Stimulated activated CD4-positive, alpha-beta T cell treated with anti-CD3 and anti-CD28 coated beads, Interleukin-1b, Interleukin-23, amount 100 ng/mL, for 24 hours (primary cell): ENCODE measurements at places on chromosomes 7 and 10.

- no peak for DNase-seq
Measured at GRCh38 chr10:98349508-98349922, 65.5 kb downstream of the PYROXD2 start.

GRCh38 chr10:73289958-73290357 lies 37.5 kb upstream of the MRPS16 start:
- no peak for DNase-seq

DNA sequence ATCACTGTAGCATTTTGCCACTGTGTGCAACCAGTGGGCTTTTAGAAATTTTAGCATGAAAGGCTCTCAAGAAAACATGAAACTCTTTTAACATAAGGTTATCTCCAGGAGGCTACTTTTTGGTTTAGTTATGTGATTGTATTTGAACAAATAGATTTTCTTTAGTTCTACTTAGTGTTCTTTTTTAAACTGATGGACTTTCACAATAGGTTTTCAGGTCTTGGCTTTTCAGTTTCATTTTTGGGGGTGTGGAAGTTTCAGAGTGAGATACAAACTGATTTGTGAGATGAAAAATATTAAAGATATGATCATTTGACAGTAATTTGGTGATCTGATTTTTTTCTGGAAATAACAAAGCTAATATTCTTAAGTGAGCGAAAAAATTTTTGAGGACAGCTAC lies 344.1 kb downstream of the PHF14 start:
- DNase-seq = no peak

- no peak for DNase-seq
Measured at GRCh38 chr10:114550756-114551635, 107.1 kb downstream of the ABLIM1 start.

GRCh38 chr7:157495594-157495993 lies 158.8 kb downstream of the DNAJB6 start:
- DNase-seq = no peak

GRCh38 chr7:123099712-123100111 lies 100.1 kb downstream of the SLC13A1 start:
- DNase-seq = no peak

DNA sequence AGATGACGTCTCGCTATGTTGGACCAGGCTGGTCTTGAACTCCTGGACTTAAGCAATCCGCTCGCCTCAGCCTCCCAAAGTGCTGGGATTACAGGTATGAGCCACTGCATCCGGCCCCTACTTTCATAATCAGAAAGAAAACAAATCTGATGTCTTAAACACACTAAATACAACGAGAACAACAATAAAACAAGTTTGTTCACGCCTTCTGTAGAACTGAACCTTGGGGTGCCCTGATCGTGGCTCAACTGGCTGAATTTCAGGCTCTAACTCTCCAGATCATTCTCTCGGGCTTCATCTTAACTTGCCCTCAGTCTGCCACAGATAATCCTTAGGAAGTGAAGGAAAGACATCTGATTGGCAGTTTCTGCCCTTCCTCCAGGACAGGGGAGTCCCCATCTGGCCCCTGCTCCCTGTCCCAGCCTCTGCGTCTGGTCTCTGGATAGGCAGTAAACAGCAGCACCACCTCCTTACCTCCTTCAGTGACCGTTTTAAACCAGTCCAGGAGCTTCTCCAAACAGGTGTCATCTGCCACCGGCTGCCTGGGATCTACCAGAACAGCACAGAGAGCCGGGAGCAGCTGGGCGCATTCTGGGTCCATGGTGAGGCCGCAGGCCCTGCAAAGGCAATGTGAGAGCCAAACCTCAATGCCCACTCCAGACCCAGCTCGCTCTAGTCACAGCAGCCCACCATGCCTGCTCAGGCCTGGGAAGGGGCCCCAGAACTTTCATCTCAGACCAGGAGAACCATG lies 1.3 kb downstream of the BRAT1 start:
- DNase-seq = no peak

- no peak for DNase-seq
Measured at GRCh38 chr7:33873518-33873917, 31.8 kb upstream of the BMPER start.

- no peak for DNase-seq
Measured at GRCh38 chr7:12124028-12124427, 87.1 kb upstream of the TMEM106B start.

- no peak for DNase-seq
Measured at GRCh38 chr10:108956149-108956548, 967.2 kb downstream of the XPNPEP1 start.

DNA sequence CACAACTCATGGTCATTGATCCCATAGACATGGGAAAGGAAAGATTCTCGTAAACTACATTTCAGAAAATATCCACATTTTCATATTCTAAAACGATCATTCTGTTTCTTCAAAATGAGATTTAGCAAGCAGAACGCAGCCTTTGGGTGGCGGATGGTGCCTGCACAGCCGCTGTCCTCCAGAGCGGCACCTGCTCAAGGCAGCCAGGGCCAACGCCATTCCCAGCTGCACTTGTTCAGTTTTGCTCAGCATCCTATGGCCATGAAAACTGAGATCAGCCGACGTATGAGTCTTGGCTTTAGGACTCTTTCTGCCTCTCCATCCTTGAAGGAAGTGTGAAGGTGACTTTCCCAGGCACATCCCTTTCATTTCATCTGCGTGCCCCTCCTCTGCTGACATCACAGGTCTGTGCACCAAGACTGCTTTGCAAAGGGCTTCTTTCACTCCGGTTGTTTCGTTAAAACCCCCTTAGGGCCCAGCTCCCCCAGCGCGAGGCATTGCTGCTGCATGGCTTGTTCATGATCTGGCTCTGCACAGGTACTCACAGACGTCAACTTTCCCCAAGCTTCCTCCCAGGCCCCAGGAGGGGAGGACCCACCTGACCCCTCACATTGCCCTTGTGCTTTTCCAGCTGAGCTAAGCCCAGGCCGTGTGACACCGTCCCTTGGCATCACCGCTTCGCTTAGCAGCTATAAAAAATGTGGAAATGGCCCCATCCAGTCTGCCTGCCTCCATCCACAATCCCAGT lies 37.2 kb downstream of the TCERG1L start:
- no peak for DNase-seq

DNA sequence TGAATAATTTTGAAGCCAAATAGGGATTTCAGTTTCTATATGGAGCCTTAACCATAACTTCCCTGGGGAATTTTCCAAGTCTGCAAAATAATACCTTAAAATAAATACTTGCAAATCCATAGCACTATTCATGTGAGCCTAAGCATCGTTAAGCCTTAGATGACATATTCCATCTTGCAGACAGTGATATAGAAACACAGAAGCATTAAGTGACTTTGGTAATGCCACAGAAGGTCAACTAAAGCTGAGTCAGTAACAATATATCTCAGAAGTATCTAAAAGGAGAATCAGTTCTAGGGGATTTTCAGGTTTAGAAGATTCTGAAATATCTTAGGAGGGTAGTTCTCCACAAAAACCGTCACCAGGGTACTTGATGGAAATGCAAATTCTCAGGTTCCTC lies 163.4 kb upstream of the COL1A2 start:
- DNase-seq = no peak

GRCh38 chr10:131781076-131781475 lies 119.7 kb upstream of the PPP2R2D start:
- DNase-seq = no peak

GRCh38 chr7:101890749-101891523 lies 73.5 kb downstream of the CUX1 start:
- DNase-seq = no peak

GRCh38 chr7:43449577-43449976 lies 133.3 kb upstream of the STK17A start:
- no peak for DNase-seq

GRCh38 chr7:93943816-93944540 lies 22.4 kb downstream of the GNG11 start:
- DNase-seq = no peak

- no peak for DNase-seq
Measured at GRCh38 chr10:78584266-78584665, 484.5 kb upstream of the ZMIZ1 start.

DNA sequence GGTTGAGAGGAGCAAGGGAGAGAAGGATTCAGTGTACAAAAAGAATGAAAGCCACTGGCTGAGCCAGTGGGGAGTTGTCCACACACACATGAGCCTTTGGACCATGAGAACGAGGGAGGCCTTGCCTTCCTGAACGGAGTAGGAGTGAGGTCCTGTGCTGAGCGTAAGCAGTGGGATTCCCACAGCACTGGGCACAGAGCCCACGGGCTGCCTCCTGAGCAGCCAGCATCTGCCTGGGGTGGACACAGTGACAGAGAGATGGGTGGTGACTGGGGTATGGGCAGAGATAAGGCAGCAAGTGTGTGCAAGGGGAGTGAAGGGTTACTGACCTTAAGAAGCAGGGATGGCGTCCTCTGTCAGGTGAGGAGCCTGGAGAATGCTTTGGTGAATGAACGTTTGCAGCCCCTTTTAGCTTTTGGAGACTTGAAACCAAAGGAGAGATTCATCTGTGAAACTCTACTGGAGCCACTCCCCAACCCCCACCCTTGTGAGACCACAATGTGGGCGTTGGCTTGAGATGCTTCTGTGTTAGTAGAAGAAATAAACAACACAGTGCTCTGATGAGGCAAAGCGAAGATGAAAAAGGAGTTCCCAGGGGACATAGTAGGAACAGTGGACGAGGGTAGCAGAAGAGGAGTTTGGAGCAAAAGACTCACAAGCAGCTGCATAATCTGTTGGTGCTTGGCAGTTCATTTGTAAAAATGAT lies 56.5 kb downstream of the FIGNL1 start:
- no peak for DNase-seq

DNA sequence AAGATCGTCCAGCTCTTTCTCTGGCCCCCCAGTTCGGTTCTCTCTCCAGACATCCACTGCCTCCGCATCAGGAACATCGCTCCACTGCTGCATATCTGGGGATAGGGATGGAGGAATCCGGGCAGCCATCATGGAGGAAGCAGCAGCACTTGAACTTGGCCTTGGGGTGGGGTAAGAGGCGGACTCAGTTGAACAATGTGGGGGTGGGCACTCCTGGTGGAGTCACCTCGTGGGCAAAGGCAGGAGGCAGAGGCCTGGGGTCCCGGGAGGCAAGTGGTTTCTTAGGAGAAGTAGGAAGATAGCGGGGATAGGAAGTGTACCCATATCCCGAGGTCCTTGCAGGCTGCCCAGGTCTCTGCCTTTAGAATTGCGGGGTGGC lies 98.3 kb downstream of the CHST15 start:
- no peak for DNase-seq

DNA sequence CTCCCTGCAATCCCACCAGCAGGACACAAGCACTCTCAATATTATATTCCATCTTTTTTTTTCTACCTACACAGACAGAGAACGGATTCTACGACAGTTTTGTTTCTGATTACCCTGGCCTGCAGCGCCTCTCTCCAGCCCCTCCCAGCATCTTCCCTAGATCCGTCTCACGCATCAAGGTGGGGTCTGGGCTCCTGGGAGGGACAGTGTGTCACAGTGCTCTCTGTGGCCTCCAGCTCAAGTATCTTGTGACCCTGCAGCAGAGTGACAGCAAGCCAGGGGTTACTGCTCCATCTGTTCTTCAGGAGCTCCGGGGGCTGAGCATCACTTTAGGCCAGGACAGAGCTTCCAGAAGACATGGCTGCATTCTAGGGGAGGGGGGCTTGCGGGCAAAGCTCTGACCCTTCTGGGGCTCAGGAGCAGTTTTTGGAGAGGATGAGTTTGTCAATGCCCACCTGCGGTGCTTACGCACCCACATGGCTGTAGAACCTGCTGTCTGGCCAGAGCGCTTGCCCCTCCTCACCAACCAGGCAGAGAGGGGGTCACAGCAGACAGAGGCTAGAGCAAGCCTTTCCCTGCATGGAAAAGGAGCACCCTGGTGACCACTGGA lies 22.6 kb downstream of the MYO1G start:
- no peak for DNase-seq

DNA sequence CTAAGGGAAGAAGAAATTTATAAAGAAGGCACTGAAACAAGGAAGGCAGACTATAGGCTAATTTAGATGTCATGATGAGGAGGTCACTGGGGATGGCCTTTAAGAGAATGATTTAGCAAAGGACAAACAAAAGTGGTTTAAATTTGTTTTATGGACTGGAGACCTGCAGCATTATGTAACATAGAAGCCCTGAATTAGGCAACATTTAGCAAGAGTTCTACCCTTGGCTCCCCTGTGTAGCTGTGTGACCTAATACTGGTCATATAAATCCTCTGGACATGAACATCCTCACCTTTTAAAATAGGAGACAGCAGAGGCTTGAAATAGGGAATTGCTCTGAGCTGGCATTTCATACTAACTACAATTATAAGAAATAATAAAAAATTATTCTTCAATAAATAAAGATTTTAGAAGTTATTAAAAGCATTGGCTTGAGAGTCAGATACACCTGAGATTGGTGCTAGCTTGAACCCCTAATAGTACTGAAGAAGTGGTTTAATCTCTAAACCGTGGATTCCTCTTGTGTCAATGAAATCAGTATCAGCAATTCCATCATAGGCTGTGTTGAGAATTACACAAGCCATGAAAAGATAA lies 48.9 kb downstream of the RNLS start:
- DNase-seq = no peak

DNA sequence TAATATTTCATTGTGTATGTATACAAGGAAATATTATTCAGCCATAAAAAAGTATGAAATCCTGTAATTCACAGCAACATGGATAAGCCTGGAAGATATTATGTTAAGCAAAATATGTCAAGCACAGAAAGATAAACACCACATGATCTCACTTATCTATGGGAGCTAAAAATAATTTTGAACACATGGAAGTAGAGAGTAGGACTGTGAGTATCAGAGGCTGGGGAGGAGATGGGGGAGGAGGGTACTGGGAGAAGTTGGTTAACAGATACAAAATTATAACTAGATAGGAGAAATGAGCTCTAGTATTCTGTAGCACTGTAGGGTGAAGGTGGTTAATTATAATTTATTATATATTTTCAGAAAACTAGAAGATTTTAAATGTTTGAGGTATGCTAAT lies 132.7 kb downstream of the DOCK4 start:
- DNase-seq = no peak

- no peak for DNase-seq
Measured at GRCh38 chr7:106731187-106731586, 70.2 kb upstream of the CCDC71L start.

- no peak for DNase-seq
Measured at GRCh38 chr7:471866-472639, 47.6 kb downstream of the PDGFA start.

DNA sequence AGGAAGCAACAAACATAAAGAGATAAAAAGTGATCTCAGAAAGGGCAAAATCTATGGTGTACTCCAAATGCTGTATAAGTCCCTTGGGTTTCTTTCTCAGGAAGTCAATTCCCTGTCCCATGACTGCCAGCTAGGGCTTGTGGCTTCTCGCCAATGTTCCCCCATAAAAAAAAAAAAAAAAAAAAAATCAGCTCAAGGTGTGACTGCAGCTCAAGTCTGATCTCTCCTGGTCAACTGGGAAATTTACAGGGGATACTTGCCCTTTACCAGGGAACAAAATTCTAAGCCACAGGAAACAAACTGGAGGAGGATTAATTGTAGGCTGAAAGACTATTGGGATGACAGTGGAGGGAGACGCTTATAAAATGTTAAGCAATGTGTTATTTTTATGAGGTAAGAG lies 76.0 kb downstream of the PCGF5 start:
- DNase-seq = no peak
